ENCODE measurements at places on chromosomes 7 and 10. TPM values are rescaled to one million over a fixed set of nuclear protein-coding genes. Genes with fewer than 3 reads are reported as not detected.

The NPC1L1 gene
- not detected for total RNA-seq

DNA sequence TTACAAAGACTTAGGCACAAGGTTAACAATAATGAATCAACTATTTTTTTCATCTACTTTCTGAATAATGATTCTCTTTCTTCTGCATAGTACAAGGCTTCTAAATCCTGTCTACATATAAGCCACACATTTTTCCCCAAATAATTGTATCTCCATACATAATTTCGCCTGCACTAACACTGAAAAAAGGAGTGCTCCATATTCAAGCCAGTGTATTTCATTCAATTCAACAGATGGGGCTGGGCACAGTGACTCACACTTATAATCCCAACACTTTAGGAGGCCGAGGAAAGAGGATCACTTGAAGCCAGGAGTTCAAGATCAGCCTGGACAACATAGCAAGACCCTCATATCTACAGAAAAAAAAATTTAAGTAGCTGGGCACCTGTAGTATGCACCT lies 86.0 kb upstream of the ZNF800 start:
- no peak for DNase-seq

- peak; percentile 51 for DNase-seq
Observed at GRCh38 chr7:107505997-107506673, 36.3 kb downstream of the GPR22 start.

DNA sequence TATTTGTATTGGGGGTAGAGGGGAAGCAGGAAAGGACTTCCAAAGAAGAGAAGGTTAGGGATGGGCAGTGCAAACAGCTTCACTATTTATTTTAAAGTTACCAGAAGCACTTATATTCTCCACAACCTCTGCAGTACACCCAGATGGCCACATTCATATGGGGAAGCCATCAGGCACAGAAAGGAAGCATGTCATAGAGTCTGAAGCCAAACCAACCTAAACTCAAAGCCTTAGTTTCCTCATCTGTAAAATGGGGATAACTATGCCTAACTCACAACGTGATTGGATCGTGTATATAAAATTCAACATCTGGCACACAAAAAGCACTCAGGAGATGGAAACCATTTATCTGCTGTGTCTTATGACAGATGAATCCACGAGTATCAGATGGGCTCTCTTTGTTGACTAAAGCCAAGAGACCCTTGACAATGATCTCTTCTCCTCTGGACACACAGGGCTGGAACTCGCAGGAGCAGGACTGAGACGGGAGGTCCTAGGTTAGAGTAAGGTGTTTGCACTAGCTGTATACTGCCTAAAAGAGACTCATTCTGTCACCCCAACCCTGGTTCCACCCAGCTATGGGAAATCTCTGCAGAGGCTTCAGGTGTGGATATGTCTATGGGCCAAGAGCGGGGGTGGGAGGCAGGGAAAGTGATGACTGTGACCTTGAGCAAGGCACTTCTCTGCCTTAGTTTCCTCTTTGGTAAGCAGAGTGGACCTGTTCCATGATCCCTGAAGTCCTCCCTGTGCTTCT lies 1.8 kb downstream of the KIAA1549 start:
- no peak for DNase-seq

The KBTBD2 gene
- total RNA-seq, result 28.6 TPM

The COL13A1 gene
- total RNA-seq, result not detected

The SLC18A2 gene
- 0.04 TPM for total RNA-seq

DNA sequence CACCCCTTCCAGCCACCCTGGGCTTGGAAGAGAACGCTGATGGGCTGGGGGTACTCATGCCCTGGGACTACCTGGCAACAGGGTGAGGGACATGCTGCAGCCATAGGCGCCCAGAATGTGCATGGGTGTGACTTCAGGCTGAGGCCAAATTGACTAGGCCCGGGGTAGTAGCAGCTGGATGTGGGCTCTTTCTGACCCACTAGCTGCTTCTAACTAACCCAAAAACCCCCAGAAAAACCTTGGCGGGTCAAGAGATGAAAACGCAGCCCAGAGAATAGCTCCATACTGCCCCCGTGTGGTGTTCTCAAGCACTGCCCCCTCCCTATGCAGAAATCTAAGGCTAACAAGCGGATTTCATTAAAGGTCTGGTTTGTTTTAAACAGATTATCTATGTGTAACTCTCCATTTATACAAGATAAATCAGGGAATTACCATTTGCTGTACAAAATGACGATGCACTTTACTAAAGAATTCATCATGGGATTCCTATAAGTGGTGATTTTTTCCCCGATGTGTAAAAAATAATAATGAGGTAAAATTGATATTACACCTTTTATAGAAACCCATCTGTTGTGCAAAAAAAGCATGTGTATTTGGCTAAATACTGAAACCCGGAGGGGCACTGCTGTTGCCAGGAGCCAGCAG lies 4.2 kb downstream of the SMARCD3 start:
- peak; percentile 88 for DNase-seq

GRCh38 chr7:67518580-67518979 lies 521.9 kb downstream of the TYW1 start:
- no peak for DNase-seq

- no peak for DNase-seq
Observed at GRCh38 chr7:41147606-41148485, 555.0 kb downstream of the INHBA start.

The YKT6 gene
- total RNA-seq, result 63.1 TPM

The ARHGEF5 gene
- total RNA-seq, result not detected

- DNase-seq, result no peak
Observed at GRCh38 chr7:47300472-47301104, 281.3 kb downstream of the TNS3 start.
